Occipital lobe (tissue), 3 donors: ENCODE measurements at places on chromosomes 2 and 18. TPM values are rescaled to one million over a fixed set of nuclear protein-coding genes. Genes with fewer than 3 reads are reported as not detected.

The DNAJC5G gene
- total RNA-seq = not detected

The FLACC1 gene
- 3.7 TPM for total RNA-seq

The ADNP2 gene
- 26.0 TPM for total RNA-seq

The MROH2A gene
- total RNA-seq = not detected

The CRYGC gene
- not detected for total RNA-seq

The VWC2L gene
- 20.9 TPM for total RNA-seq

The HAAO gene
- total RNA-seq = 0.62 TPM

The FNDC4 gene
- 41.3 TPM for total RNA-seq

The MYO5B gene
- 30.7 TPM for total RNA-seq

The UGT1A5 gene
- total RNA-seq = not detected

The SFT2D3 gene
- 11.7 TPM for total RNA-seq

The RBM43 gene
- total RNA-seq = 2.8 TPM

The SP100 gene
- 4.8 TPM for total RNA-seq

The REG3G gene
- not detected for total RNA-seq

The CD226 gene
- total RNA-seq = 0.16 TPM

The MSH2 gene
- 75.6 TPM for total RNA-seq

The NT5C1B gene
- not detected for total RNA-seq

The CHRND gene
- not detected for total RNA-seq

The TM4SF20 gene
- total RNA-seq = not detected

The CFAP210 gene
- 1.9 TPM for total RNA-seq

The ARL6IP6 gene
- total RNA-seq = 38.2 TPM

The CXCR1 gene
- not detected for total RNA-seq

The GPD2 gene
- 166 TPM for total RNA-seq

The PJVK gene
- 5.0 TPM for total RNA-seq

The EFR3B gene
- 47.1 TPM for total RNA-seq

The EMX1 gene
- total RNA-seq = 21.1 TPM

The TMEM214 gene
- 7.8 TPM for total RNA-seq
